Stimulated activated CD8-positive, alpha-beta memory T cell treated with anti-CD3 and anti-CD28 coated beads, Interleukin-2, amount 100 ng/mL, for 48 hours (primary cell): ENCODE measurements at places on chromosomes 13 and 19.

DNA sequence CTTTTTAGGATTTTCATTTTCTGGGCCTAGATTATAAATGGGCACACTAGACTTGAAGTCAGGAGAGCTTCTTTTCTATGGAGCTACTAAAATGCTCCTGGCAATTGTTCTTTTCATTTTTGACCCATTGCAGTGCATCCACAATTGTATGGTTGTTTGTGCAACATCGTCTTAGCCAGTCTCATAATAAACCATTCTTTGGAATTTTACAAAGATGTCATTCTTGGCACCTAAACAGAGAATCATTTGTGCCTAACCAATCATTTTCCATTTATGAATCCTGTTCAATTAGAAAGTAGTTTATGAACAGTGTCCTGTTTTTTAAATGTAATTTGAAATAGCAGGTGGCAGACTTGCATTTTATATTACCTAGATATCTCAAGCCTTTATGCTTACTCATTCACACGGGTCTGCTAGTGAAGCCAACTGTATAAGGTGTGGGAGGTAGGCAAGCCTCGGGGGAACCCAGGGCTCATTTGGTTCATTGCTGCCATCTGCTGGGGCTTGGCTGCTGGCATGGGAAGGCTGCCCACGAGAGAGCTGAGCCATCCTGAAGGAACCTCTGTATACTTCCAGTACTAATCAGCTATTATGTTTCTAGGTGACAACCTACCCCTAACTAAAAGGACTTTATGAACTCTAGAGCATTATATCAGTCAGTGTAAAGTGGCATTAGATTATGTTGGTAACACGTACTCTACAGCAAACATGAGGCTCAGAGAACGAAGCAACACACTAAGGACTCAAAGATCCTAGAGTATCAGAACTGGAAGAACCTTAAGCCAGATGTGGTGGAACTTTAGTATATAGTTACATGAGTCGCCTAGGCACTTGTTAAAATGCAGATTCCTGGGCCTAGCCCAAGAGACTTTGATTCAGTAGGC, 60.0 kb downstream of the TPT1 start:
- DNase-seq, result peak; percentile 21

GRCh38 chr19:13401388-13401787, 104.9 kb downstream of the CACNA1A start:
- no peak for DNase-seq

DNA sequence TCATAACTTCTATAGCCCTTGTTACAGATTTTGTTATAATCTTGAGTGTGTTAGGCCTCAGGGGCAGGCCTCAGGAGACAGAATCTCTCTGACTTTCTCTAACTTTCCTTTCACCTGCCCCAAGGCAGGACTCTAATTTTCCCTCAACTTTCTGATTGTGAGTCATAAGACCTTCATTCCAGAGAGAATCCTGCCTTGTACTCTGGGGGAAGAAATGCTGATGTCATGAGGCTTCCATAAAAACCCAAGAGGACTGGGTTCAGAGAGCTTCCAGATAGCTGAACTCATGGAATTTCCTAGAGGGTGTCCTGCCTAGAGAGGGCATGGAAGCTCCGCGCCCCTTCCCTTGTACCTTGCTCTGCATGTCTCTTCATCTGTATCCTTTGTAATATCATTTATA, 5.3 kb upstream of the KBTBD6 start:
- no peak for DNase-seq

GRCh38 chr13:46178821-46179220, 3.2 kb downstream of the LCP1 start:
- DNase-seq, result no peak

DNA sequence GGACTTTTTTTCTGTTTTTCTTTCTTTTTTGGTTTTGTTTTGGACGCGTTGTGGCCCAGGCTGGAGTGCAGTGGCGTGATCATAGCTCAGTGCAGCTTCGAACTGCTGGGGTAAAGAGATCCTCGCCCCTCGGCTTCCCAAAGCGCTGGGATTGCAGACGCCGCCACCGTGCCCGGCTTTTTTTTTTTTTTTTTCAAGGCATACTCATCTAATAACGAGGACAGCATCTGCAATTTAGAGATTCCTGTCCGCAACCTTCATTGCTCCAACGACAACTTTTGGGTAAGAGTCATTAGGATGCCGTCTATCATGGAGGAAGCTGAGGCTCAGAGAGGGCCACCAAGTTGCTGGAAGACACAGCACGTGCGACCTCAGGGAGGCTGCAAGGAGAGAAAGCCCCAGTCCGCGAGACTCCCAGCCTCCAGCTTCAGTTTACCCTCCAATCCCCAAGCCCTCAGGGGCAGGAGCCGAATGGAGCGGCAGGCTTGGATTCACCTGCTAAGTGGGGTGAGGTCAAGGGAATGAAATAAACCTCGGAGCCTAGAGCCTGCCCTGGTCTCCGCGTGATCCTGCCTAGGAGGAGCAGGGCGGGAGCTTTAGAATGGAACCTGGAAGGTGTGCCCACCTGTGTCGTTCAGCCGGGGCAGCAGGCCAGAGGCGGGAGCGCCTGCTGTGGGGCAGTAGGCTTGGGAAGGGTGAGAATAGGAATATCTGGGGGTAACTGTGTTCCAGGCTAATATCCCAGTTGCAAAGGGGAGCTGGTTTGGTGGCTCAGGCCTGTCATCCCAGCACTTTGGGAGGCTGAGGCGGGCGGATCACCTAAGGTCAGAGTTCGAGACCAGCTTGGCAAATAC, 676 bp upstream of the POLRMT start:
- DNase-seq, result no peak

DNA sequence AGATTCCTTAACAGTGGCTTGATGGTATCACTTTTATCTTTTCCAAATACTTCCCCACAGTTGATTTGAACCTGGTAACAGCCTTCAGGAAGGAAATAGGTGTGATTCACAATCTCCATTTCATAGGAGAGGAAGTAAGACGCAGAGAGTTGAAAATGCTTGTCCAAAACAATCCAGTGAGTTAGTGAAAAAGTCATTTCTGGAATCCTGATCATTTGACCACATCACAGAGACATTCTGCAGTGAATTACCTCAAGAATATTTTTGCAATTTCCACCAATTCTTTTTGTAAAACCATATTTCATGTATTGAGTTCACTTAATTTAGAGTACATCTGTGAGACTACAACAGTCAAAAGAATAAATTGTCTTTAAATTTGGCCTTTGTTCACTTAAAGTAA, 292.8 kb downstream of the DCLK1 start:
- DNase-seq, result no peak
